Anterior cingulate cortex (tissue), 58 donors: ENCODE measurements at places on chromosomes 3 and 15.

GRCh38 chr15:80559320-80559693, 135.8 kb upstream of the ABHD17C start:
- no peak for DNase-seq

GRCh38 chr15:67458331-67459029, 62.5 kb upstream of the C15orf61 start:
- DNase-seq: no peak

GRCh38 chr3:178320456-178321351, 215.5 kb upstream of the KCNMB2 start:
- no peak for DNase-seq

- DNase-seq: no peak
Observed at GRCh38 chr15:78620527-78621421, at the start of gene CHRNA3. TSS of gene CHRNA3 (minus strand) at chr15:78620996. CDS start at chr15:78620794, 202 bp downstream.

DNA sequence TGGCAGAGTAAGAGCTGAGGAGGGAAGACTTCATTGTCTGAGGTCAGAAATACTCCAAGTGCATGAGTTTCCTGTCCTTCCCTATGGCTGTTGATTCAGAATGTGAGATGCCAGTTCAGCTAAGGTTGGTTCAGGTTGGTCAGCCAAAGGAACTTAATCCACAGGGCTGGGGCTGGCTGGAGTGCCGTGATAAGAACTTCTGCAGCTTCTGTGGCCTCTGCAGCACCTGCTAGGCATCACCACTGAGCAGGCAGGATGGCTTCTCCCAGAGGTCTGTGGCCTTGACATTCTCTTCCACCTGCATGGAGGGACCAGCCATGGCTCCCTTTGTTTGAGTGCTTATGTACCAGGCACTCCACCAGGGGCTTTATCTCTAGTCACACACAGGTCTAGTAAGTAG, 109.5 kb upstream of the PLXNA1 start:
- no peak for DNase-seq

GRCh38 chr3:193572426-193572908, 17.8 kb upstream of the ATP13A4 start:
- DNase-seq: peak; percentile 46

DNA sequence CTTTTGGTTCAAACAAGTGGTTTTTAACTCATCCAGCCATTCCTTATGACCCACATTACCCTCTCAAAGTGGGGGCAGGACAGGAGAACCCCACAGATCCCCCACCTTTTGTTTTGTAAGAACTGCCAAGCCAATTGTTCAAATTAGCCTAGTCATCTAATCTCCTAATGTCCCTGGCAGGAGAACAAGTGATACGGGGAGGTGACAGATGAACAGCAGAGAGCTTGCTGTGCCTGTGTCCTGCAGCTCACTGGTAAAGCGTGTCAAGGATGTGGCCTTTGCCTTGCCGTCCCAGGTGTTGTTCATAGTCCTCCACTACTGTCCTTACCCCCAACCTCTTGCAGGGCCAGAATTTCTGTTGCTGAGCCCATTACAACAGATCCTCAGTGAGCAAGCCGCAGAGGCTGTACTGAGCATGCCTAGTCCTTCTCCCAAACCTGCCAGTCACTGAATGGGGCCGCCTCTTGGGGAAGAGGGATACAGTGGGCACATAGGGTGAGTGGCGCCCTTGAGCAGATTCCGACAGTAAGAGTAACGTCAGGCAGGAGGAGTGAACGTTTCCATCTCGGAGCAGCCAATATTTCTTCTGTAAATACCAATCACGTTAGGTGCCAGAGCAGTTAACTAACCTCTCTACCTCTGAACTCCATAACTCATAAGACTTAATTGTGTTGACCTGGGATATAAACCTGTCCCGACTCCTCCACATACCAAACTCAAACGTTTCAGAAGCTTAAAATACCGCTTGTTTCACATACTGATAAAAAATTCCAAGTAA, 87.4 kb downstream of the ITPR1 start:
- DNase-seq: no peak

DNA sequence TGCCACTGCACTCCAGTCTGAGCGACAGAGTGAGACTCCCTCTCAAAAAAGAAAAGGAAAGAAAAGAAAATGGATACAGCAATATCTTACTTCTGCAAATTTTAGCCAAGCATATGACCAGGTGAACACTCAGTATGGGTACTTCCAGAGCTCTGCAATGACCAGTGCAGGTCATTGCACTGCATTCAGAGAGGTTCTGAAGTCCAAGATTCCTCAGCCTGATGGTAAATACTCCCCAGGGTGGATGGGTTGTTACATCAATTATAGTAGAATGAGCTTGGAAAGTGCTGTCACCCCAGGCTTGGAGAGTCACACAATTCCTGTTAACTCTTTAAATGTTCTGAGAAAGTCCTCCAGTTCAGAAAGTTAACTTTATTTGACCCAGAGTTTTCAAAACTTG, 103.7 kb downstream of the RPLP1 start:
- DNase-seq: no peak

DNA sequence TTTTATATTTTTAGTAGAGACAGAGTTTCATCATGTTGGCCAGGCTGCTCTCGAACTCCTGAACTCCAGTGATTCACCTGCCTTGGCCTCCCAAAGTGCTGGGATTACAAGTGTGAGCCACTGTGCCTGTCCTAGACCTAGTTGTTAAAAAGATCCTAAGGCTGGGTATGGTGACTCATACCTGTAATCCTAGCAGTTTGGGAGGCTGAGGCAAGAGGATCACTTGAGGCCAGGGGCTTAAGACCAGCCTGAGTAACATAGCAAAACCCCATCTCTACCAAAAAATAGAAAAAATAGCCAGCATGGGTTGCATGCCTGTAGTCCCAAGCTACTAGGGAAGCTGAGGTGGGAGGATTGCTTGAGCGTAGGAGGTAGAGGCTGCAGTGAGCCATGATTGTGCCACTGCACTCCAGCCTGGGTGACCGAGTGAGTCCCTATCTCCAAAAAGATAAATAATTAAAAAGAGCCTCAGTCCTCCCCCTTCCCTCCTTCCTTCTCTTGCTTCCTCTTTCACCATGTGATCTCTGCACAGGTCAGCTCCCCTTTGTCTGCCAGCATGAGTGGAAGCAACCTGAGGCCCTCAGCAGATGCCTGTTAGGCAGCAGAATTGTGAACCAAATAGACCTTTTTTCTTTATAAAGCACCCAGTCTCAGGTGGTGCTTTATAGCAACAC, 9.8 kb upstream of the FNDC3B start:
- no peak for DNase-seq

DNA sequence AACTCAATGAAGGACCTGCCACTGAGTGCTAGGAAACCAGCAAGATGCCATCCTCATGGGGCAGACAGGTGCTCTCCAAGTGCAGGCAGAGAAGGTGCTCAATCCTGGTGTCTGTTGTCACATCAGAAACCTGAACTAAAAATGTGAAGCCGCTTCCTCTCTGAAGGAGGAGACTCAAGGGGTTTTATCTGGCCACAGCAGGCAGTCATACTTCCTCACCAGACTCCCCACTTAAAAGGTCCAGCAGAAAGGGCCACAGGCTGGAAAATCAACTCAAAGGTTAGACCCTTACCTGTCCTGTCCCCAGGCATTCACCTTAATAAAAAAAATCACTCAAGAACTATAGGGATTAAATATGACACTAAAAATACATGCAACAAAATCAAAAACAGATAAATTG, 4.8 kb downstream of the CCDC12 start:
- DNase-seq: no peak

DNA sequence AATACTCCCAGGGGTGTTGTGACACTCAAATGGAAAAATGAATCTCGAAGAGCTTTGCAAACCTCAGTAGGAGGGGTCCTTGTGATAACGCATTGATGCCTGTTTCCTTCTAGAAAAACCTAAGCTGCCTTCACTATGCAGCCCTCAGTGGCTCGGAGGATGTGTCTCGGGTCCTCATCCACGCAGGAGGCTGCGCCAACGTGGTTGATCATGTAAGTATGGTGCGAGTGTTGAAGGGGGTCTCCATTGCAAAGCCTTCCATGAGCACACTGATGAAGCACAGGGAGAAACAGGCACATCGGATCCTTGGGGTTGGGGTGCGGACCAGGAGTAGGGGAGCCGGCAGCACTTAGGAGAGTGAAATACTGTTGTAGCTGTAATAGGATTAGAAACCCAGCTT, 22.3 kb downstream of the ANKDD1A start:
- no peak for DNase-seq

GRCh38 chr3:196115678-196116083, 33.8 kb upstream of the TFRC start:
- DNase-seq: no peak

DNA sequence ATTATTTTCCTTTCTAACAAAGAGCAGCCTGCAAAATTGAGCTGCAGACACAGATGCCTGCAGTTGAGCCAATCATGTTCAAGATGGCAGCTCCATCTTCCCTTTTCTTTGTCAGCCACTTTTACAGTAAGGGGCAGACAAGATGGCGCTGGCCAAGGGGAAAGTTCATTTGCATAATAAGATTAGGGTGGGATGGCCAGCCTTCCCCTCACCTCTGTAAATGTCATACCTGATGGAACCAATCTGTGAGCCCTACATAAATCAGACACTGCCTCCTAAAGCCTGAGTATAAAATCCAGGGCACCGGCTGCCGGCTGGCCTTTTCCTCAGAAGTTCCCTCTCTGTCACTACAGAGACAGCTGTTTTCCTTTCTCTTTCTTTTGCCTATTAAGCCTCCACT, 15.8 kb downstream of the PATL2 start:
- no peak for DNase-seq

GRCh38 chr3:107833043-107833442, 257.8 kb downstream of the CD47 start:
- DNase-seq: no peak

- DNase-seq: no peak
Observed at GRCh38 chr3:153370680-153371079, 208.7 kb downstream of the RAP2B start.

- DNase-seq: no peak
Observed at GRCh38 chr15:22240403-22240802, 160.1 kb downstream of the OR4M2 start.

DNA sequence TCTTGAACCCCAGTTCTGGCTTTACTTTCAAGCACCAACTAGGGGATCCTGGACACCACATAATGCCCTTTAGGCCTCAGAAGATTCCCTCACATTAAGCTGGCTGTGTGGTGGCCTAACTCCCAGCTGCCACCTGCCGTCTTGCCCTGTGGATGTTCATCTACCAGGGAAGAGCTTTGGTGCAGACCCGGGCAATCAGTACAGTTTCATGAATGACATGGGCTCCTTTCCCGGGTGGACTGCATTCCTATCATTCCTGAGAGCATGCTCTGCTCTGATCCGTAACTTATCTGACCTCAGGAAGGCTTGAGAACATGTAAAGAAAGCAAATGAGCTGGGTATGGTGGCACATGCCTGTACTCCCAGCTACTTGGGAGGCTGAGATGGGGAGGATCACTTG, 50.0 kb upstream of the GSK3B start:
- DNase-seq: no peak

DNA sequence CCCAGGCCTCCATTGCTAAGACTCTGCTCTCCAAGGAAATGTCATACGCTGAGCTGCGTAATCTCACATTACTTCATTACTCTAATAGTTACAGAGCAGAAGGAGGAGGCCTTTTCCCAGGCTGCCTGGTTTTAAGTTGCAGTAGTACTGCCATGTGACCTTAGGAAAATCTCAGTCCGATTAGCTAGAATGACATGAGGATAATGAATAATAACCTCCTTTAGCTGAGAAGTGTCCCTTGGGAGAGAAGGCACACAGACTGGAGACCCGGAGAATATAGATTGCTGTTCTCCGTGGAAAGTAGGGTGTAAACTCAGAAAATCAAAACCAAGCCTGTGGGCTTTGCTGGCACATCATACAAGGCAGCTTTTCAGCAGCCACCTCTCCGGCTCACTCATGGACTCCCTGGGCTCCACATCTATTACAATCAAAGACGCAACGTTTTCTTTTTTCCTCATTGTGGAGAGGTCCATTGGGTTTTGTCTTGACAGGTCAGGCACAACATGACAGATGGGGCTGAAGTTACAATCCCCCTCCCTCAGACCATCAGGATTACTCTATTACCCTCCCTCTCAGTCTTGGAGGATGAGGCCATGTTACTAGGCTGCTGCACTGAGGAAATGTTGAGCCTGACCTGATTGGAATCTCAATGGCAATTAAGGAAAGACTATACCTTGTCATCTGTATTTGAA, 134.8 kb upstream of the MB21D2 start:
- DNase-seq: no peak

DNA sequence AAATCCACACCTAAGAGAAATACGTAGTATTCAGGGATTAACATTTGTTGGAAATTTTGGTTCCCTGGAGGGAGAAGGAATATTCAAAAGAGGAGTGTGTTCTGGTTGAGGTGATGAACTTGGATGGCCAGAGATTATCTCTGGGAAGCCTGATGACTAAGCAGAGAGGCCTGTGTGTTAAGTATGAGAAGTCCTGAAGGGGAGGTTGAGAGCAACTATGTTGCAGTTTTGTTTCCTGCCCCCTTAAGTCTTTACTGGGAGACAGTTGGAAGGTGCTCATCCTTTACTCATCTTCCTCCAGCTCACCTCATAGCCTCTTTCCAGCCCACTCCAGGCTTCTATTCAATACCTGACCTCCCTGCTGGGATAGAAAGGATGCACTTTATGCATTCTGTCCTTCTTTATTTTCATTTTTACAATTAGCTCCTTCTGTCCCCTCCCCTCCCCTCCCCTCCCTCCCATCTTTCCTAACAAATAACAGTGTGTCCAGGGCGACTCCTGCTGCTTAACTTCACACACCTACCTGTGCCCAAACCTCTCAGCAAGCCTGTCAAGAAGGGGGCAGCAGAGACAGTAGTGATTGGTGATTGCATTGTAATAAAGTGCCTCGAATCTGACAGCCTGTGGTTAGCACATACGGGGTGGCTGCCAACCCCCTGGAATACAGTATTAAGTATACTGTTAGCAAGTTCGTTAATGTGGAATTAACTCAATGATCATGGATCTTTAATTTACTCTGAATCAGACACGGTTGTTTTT, 11.9 kb downstream of the RAP2B start:
- no peak for DNase-seq
